ENCODE measurements at places on chromosomes 3 and 15.

- no peak for DNase-seq
Measured at GRCh38 chr3:16514021-16514700, 662 bp upstream of the RFTN1 start.

- DNase-seq: no peak
Measured at GRCh38 chr3:196563721-196564225, 4.6 kb downstream of the WDR53 start.

GRCh38 chr3:155420881-155421486 is 127.5 kb upstream of the STRIT1 start:
- DNase-seq: no peak

GRCh38 chr3:166522017-166522416 is 684.8 kb upstream of the BCHE start:
- DNase-seq: no peak

DNA sequence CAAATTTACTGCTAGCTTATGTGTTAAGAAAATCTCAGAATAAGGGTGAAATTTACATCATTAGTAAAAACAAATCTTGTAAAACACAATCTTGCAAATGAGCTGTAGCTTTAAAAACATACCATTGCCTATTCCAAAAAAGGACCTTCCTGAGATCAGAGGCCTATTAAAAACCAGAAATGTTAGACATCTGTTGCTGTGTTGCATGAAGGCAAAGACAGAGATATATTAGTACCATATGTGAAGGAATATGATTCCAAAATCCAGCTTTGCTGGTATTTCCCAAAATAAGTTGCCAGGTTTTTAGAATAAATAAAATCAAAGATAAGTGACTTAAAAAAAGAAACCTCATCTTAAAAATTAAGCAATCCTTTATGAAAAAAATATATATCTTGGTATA is 504.1 kb upstream of the CDIN1 start:
- no peak for DNase-seq

GRCh38 chr3:58531956-58532355 is 5.0 kb downstream of the ACOX2 start:
- DNase-seq: no peak

DNA sequence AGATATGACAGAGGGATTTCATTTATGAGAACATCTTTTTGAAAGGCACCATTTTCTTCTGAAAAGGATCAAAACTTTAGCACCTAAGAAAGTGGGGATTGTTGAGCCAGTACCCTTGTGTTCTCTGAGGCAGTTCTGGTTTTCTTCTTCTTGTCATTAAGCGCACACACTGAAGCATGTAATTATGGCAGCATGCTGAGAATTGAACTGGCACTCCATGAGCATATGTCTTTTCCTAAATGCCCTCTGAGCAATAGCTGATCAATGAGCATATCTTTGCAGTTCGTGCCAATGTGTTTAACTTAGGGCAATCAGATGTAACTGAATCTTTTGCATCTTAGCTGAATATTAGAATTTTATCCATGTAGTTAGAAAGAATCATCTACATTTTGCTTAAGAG is 53.9 kb upstream of the VGLL3 start:
- DNase-seq: no peak

- peak; percentile 57 for DNase-seq
Measured at GRCh38 chr3:155282385-155283091, 10.9 kb downstream of the STRIT1 start.

DNA sequence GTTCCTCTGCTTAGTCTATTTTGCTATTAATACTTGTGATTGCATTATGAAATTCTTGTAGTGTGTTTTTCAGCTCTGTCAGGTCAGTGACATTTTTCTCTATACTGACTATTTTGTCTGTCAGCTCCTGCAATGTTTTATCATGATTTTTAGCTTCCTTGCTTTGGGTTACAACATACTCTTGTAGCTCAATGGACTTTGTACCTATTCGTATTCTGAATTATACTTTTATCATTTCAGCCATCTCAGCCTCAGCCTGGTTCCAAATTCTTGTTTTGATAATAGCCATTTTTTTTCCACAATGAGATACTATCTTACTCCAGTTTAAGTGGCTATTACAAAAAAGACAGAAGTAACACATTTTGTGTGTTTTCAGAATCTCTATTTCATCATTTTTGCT is 204.2 kb upstream of the ONECUT1 start:
- DNase-seq: no peak

- peak; percentile 31 for DNase-seq
Measured at GRCh38 chr3:66261355-66261754, 40.6 kb downstream of the SLC25A26 start.

GRCh38 chr3:39917065-39917773 is 107.8 kb downstream of the MYRIP start:
- no peak for DNase-seq

- DNase-seq: no peak
Measured at GRCh38 chr15:59185725-59186124, 20.9 kb upstream of the LDHAL6B start.
